ENCODE measurements at places on chromosomes 2 and 18. TPM values are rescaled to one million over a fixed set of nuclear protein-coding genes. Genes with fewer than 3 reads are reported as not detected.

The COL6A3 gene
- 3.0 TPM for total RNA-seq

The IL1RL2 gene
- 0.30 TPM for total RNA-seq

The SH3BP4 gene
- total RNA-seq: 0.42 TPM

The CD207 gene
- not detected for total RNA-seq

The ALPI gene
- total RNA-seq: not detected

The PRR30 gene
- total RNA-seq: not detected

- no peak overlapping the region for H3K27ac ChIP-seq
- H3K4me1 ChIP-seq: no peaks in the 10 kb centered on the region
Observed at GRCh38 chr18:43662657-43663056, 385.4 kb upstream of the SYT4 start.

- H3K27me3 ChIP-seq: no peaks in the 10 kb centered on the region
- no peaks in the 10 kb centered on the region for H3K4me1 ChIP-seq
- H3K36me3 ChIP-seq: peaks cover 5% of the 10 kb centered on the region
- no peak overlapping the region for H3K27ac ChIP-seq
Observed at GRCh38 chr2:18614041-18614440, 24.7 kb upstream of the NT5C1B start.

- peaks cover 62% of the 10 kb centered on the region for H3K36me3 ChIP-seq
- no peaks in the 10 kb centered on the region for H3K4me1 ChIP-seq
- no peak overlapping the region for H3K4me3 ChIP-seq
- DNase-seq: no peak
Observed at GRCh38 chr2:183162362-183162761, 38.1 kb downstream of the NUP35 start.

DNA sequence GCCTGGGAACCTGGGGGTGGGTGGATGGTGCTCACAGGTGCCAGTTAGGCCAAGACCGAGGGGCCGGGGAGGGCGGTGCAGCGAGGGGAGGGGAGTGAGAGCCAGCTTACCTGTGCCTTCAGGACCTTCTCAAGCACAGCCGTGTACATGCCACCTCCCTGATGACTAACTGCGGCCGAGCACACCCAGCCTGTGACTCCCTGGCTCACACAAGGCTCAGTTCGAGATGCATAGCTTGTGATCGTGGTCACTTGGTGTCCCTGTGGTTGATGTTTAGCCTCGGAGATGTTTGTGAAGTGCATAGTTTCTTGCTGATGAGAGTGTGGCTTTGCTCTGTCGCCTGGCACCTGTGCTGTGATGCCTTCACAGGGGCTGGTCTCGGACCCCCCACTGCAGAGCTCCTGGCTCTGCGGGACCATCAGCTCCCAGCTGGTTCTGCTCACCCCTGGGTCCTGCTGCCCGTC lies 84.5 kb upstream of the ODC1 start:
- no peak overlapping the region for H3K4me3 ChIP-seq
- DNase-seq: no peak
- no peaks in the 10 kb centered on the region for H3K36me3 ChIP-seq
- no peak overlapping the region for H3K27ac ChIP-seq
- H3K27me3 ChIP-seq: peaks cover 2% of the 10 kb centered on the region
- H3K4me1 ChIP-seq: peaks cover 3% of the 10 kb centered on the region

DNA sequence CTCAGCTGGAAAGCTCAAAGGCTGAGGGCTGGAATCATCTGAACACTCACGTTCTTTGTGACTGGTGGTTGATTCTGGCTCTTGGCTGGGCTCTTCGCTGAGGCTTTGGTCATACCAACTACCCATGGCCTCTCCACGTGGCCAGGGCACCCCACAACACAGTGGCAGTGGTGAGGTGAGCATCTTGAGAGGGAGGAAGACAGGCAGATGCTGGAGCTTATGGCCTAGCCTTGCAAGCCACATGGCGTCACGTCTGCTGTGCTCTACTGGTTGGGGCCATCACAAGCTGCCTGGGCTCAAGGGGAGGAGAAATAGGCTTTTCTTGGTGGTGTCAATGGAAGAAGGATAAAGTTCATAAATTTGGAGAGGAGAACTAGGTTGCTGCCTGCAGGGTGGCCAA lies 19.6 kb downstream of the LPIN1 start:
- H3K27me3 ChIP-seq: no peaks in the 10 kb centered on the region
- H3K36me3 ChIP-seq: peaks cover 60% of the 10 kb centered on the region
- no peak overlapping the region for H3K27ac ChIP-seq
- H3K4me1 ChIP-seq: peaks cover 12% of the 10 kb centered on the region
- H3K4me3 ChIP-seq: no peak overlapping the region

DNA sequence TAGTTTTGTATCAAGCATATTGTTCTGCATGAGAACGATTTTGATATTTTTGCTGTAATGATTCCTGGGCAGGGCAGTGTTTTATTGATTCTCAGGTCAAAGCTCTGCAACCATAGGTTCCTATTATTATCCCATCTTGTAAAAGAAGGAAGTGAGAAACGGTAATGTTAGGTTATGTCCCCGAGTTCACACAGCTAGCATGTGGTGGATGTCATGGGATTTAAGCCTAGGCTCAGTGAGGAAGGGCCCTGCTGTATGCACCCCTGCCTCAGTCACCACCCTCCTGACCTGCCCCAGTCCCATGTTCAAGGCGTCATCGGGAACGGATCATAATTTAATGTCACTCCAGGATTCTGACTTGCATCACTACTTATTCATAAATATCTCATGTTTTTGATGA lies 10.7 kb downstream of the ACP1 start:
- no peak for DNase-seq
- no peaks in the 10 kb centered on the region for H3K27me3 ChIP-seq
- peaks cover 49% of the 10 kb centered on the region for H3K36me3 ChIP-seq
- H3K4me3 ChIP-seq: no peak overlapping the region

GRCh38 chr2:166375736-166376487 lies at the start of gene SCN9A:
TSS of gene SCN9A (minus strand) at chr2:166375944. CDS start at chr2:166311756, 64,188 bp downstream.
- H3K36me3 ChIP-seq: no peaks in the 10 kb centered on the region
- peak; percentile 13 for DNase-seq
- H3K4me1 ChIP-seq: peaks cover 9% of the 10 kb centered on the region
- H3K4me3 ChIP-seq: peak within 1 kb of the TSS; percentile 60
- H3K27me3 ChIP-seq: peaks cover 32% of the 10 kb centered on the region

GRCh38 chr18:56458770-56459712 lies 179.4 kb downstream of the TXNL1 start:
- H3K36me3 ChIP-seq: no peaks in the 10 kb centered on the region
- H3K4me3 ChIP-seq: no peak overlapping the region
- H3K27me3 ChIP-seq: peaks cover 2% of the 10 kb centered on the region
- no peak overlapping the region for H3K27ac ChIP-seq
- H3K4me1 ChIP-seq: no peaks in the 10 kb centered on the region
- DNase-seq: no peak

DNA sequence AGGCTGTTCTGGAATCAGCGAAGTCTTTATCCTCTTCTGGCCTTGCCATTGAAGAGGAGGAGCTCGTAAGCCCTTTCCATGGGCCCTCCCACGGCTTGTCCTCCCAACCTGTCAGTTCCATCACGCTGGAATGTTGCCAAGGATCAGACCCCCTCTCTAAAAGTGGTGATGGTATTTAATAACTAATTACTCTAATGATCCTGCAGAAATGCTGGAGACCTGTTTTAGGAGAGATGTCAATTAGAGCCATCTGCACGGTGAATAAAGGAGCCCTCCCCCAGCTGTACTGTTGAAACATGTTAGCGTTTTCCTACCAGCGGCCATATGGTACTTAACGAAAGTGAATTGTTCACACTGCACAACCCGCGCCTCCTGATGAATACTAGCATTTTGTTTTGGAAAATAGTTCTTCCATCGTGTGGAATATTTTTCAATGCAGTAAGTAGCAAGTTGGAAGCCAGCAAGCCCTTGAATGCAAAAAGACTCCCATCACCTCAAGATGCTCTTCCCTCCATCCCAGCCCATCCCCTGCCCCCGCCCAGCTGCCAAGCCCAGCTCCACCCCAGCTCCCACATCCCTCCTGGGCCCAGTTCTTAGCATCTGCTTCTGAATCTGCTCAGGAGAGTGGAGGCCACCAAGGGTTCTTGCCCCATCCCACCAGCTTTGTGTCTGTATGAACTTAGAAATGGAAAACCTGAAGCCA lies 145.4 kb downstream of the KLHL29 start:
- H3K4me1 ChIP-seq: peaks cover 46% of the 10 kb centered on the region
- H3K27me3 ChIP-seq: no peaks in the 10 kb centered on the region
- DNase-seq: no peak
- H3K36me3 ChIP-seq: no peaks in the 10 kb centered on the region

DNA sequence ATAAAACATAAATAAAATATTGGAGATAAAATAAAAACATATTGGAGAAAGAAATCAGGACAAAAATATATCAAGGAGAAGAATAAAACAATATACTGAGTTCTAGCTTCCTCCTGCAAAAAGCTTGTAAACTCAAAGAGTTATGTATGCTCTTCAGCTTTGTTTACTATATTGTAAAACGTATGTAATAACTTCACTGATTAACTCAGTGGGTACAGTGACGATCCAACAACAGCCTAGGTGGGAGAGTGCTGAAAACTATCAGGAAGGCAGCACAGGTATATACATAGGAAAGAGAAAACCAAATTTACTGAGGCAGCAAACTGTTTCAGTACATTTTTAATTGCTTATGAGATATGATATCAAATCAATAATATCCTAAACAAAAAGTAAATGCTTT lies 8.3 kb downstream of the DSC2 start:
- H3K36me3 ChIP-seq: no peaks in the 10 kb centered on the region
- peaks cover 4% of the 10 kb centered on the region for H3K27me3 ChIP-seq
- H3K4me1 ChIP-seq: no peaks in the 10 kb centered on the region

GRCh38 chr18:25279133-25279532 lies 72.8 kb downstream of the ZNF521 start:
- no peaks in the 10 kb centered on the region for H3K36me3 ChIP-seq
- H3K27ac ChIP-seq: no peak overlapping the region
- no peak for DNase-seq
- H3K4me1 ChIP-seq: no peaks in the 10 kb centered on the region

GRCh38 chr2:119544075-119544938 lies at the start of gene CFAP221:
TSS of gene CFAP221 (plus strand) at chr2:119544449. CDS start at chr2:119546132, 1,683 bp downstream.
- H3K36me3 ChIP-seq: no peaks in the 10 kb centered on the region
- peak; percentile 63 for DNase-seq
- peak within 1 kb of the TSS; percentile 62 for H3K4me3 ChIP-seq

DNA sequence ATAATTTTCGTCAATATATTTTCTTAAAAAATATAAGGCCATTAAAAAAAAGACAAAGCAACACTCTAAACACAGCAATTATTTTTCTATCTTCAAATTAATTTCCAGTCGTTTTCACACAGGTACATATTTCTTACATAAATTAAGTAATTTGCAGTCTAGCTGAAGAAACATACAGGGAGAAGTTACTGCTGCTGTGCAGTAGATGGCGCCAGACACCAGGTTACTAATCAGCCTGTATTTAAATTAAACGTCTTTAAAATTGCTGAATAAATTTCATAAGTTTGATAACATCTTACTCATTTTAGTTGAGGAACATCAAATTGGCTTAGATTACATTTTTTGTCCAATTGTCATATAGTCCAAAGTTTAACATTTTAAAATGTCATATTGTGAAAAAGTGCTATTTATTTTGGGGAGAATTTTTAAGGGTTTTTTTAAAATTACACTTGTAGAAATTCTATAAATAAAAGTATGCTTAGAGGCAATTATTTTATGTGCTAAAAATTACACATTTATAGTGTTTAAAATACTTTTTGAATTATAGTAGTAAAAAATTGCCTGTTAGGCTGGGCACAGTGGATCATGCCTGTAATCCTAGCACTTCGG lies 88.4 kb downstream of the PMAIP1 start:
- H3K4me1 ChIP-seq: no peaks in the 10 kb centered on the region
- H3K4me3 ChIP-seq: no peak overlapping the region

DNA sequence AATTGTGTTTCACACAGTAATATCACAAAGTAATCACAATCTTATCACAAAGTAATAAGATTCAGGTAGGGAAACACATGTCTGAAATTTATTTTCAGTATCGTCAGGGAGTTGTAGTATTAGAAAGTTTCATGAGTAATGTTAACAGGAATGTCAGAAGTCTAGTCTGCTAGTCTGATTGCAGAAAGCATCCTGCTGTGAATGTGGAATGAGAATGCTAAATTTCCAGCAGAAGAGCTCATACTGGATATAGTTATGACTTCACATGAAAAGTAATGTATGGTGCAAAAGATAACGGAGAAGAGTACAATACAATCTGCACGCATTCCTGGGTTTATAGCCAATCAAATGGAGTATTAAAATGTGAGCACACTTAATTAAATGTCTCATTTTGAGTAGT lies 494.7 kb upstream of the SETBP1 start:
- DNase-seq: no peak
- no peaks in the 10 kb centered on the region for H3K4me1 ChIP-seq

DNA sequence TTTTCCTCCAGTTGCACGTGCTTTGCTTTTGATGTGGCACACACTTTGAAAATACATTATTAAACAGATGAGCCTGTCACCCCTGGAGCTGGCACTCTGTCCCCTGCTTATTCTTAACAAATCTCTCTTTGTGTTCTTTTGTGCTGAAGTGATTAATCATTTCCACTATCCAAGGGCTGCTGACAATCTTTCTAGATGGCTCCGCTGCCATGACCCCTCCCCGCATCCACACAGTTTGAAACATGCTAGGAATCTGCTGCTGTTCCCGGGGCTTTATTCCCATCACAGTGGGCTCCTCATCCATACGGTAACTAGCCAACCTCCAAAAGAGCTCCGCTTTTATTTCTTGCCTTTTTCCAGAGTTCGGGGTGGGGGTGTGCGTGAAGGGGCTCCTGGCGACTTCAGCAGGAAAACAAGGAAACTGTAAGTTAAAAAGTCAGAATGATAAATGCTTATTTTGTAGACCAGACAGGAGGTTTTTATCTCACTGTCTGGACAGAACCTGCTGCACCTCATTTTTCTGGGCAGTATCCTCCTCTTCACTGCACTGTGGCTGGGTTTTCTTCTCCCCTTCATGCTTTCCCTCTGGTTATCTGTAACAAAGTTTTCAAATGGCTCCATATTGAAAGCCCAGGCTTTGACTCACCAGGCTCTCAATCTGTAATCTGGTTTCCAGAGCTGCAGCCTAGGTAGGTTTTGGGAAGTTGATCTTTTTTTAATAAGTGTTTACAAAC lies 319.7 kb downstream of the AFF3 start:
- no peaks in the 10 kb centered on the region for H3K27me3 ChIP-seq
- no peak overlapping the region for H3K4me3 ChIP-seq
- no peak overlapping the region for H3K27ac ChIP-seq
- no peak for DNase-seq
- no peaks in the 10 kb centered on the region for H3K36me3 ChIP-seq
- peaks cover 8% of the 10 kb centered on the region for H3K4me1 ChIP-seq

DNA sequence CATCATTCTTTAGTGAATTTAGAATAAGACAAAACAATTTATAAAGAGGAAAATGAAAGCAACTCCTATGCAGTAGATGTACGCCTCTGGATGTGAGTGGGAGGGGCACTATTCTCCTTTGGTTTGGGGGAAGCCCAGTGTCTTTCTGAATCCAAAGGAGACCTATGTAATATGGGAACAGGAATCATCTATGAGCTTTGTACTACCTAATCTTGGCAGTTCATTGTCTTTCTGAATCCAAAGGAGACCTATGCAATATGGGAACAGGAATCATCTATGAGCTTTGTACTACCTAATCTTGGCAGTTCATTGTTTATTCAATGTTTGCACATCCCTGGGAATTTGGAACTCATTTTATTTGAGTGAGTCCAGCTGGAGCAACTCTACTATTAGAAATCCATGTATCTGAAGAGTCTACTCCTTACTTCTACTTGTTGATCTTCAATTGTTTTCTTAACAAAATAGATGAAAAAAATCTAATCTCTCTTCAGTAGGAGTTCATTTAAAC lies 401.1 kb upstream of the LRATD1 start:
- no peaks in the 10 kb centered on the region for H3K36me3 ChIP-seq
- H3K27ac ChIP-seq: no peak overlapping the region
- H3K27me3 ChIP-seq: no peaks in the 10 kb centered on the region
- no peak overlapping the region for H3K4me3 ChIP-seq
- DNase-seq: no peak

- H3K27me3 ChIP-seq: no peaks in the 10 kb centered on the region
- DNase-seq: no peak
- H3K4me1 ChIP-seq: peaks cover 22% of the 10 kb centered on the region
- H3K36me3 ChIP-seq: no peaks in the 10 kb centered on the region
- H3K4me3 ChIP-seq: no peak overlapping the region
- no peak overlapping the region for H3K27ac ChIP-seq
Observed at GRCh38 chr2:199979398-199979797, 24.0 kb downstream of the MAIP1 start.
